ENCODE measurements at places on chromosomes 16 and 17.

DNA sequence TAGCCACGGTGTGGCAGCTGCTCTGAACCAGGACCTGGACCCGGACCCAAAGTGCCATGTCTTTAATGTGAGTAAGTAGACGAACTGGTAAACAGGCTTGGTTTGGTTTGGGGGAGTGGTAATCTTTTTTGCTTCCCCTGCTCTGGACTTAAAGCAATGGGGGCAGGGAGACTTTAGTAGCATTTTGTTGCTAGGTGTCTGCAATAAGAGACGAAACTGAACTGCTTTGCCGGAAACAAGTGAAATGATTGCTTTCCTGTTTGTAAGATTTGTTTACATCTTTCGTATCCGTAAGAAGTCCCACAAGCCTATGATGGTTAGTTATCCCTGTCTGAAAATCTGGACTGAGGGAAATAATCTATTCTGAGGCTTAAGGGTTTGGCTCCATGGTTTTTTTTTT, 21.5 kb downstream of the PRCD start:
- DNase-seq: no peak

DNA sequence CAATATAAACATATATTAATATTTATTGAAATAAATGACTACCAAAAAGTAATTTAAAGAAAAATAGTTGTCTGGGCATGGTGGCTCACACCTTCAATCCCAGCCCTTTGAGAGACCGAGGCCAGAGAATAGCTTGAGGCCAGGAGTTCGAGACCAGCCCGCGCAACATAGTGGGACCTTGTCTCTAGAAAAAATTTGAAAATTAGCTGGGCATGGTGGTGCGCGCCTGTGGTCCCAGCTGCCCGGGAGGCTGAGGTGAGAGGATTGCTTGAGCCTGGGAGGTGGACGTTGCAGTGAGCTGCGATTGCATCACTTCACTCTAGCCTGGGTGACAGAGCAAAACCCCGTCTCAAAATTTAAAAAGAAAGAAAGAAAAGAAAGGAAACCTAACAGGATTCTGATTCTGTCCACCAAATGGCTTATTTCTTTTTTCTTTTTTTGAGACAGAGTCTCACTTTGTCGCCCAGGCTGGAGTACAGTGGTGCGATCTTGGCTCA, 3.4 kb upstream of the BPTF start:
- DNase-seq: no peak

- no peak for DNase-seq
Measured at GRCh38 chr17:18360518-18360917, 2.8 kb downstream of the SHMT1 start.

DNA sequence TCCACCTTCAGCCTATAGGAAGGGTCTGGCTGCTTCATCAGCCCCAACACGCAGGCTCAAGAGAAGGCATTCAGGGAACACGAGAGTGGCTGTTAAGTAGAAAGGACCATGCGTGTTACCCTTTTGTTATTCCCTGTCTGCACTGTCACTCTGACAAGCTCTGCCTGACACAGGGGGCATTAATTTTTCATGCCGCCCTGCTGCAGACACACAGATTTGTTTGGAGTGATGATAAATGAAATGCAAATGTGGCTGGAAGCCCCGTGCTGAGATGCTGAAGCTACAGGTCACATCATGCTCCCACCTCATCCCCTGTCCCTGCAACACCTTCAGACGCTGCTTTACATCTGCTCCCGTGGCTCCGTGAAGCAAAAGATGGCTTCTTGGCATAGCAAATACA, 97.7 kb downstream of the USP31 start:
- DNase-seq: no peak

- no peak for DNase-seq
Measured at GRCh38 chr16:84563786-84564420, 54.0 kb downstream of the COTL1 start.

- no peak for DNase-seq
Measured at GRCh38 chr17:3005696-3006095, 57.7 kb downstream of the OR1D5 start.

GRCh38 chr16:89765292-89765830, 44.0 kb downstream of the ZNF276 start:
- no peak for DNase-seq

DNA sequence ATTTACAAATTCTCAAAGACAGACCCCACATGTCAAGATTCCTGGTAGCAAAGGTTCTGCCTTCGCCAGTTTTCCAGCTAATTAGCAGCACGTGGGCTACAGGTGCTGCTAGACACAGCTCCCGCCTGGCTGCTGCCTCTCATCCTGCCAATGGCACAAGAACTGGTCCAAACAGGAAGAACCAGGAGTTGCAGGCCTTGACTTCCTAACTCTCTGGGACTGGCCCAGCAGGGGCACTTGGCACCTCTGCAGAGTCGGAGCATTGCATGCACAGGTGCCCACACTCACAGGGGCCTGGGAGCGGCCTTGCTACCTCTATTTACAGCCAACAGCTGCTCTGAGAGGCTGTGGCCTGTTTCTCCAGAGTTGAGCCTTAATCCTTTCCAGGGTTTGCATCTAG, 39.6 kb downstream of the TK2 start:
- DNase-seq: no peak

DNA sequence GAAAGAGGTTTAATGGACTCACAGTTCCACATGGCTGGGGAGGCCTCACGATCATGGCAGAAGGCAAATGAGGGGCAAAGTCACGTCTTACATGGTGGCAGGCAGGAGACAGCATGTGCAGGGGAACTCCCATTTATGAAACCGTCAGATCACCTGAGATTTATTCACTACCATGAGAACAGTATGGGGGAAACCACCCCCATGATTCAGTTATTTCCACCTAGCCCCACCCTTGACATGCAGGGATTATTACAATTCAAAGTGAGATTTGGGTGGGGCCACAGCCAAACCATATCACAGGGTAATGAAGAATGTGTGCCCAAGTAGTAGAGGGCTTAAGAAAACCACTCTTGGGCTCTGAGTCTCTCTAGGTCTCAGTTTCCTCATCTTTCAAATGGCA, 85.1 kb downstream of the PRKCB start:
- no peak for DNase-seq

- peak; percentile 92 for DNase-seq
Measured at GRCh38 chr17:42798383-42799380, at the start of the genes CNTD1 and COA3. CNTD1 (plus strand) TSS chr17:42798861; CDS start chr17:42799068, 207 bp downstream. COA3 (minus strand) TSS chr17:42798704; CDS start chr17:42798681, 23 bp downstream.

DNA sequence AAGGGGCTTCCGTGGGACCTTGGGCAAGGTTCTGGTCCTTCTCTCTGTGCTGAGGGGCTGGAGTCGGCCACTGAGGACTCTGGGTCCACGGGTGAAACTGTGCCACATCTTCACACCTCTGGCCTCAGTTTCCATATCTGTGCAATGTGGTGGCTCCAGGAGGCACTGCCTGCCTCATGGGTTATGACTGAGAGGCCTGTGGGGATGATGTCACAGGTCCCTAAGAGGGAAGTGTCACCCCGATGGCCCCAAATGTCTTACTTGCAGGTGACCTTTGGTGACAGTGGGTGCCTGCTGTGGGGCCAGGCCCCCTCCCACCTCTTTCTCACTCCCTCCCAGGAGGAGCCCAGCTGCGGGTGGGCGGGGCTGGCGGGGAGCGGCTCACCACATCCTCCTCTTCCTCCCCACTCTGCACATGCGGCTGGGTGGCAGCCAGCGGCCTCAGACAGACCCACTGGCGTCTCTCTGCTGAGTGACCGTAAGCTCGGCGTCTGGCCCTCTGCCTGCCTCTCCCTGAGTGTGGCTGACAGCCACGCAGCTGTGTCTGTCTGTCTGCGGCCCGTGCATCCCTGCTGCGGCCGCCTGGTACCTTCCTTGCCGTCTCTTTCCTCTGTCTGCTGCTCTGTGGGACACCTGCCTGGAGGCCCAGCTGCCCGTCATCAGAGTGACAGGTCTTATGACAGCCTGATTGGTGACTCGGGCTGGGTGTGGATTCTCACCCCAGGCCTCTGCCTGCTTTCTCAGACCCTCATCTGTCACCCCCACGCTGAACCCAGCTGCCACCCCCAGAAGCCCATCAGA, at the start of gene IL21R:
Gene IL21R, plus strand, starts transcription at position 407 of the 801 bp plus-strand sequence. CDS start 27,898 bp downstream, outside the sequence.
- DNase-seq: peak; percentile 78

DNA sequence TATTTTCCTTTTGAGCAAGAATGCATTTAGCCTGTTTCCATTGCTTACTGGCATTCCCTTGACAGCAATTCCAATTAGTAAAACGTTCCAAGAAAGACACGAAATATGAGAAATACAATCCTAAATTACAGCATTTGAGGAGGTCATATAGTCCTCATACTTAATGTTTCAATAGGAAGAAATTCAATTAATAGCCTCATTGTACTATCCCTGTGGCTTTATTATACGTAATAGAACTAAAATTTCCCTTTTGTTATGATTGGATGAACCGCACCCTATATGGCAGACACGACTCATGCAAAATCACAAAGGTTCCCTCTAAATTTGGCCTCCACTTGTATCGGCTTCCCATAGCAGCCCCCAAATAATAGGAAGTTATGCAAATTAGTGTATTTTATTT, 291.7 kb downstream of the CEP112 start:
- DNase-seq: no peak

GRCh38 chr16:22329199-22329695, 32.0 kb downstream of the POLR3E start:
- DNase-seq: no peak

GRCh38 chr17:82065193-82065637, 389 bp downstream of the DUS1L start:
- no peak for DNase-seq

DNA sequence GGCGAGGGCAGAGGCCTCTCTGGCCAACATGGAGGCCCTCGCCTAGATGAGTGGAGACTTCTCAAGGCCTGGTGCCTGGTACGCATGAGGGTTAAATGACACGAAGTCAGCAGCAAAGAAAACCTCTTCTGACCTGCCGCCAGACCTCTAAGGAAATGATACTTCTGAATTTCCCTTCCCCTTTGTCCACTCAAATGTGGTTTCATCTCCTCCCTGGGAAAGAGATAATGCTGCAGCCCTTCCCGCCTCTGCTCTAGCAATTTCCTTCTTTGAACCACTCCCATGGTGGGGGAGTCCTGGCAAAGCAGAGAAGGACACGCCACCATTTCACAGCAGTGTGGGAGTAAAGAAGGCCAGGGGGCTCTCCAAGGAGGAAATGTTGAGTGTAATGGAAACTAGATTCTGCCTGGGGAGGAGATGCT, 65.7 kb upstream of the BCAR1 start:
- peak; percentile 63 for DNase-seq

GRCh38 chr16:26344976-26345375, 653.2 kb downstream of the HS3ST4 start:
- DNase-seq: no peak

DNA sequence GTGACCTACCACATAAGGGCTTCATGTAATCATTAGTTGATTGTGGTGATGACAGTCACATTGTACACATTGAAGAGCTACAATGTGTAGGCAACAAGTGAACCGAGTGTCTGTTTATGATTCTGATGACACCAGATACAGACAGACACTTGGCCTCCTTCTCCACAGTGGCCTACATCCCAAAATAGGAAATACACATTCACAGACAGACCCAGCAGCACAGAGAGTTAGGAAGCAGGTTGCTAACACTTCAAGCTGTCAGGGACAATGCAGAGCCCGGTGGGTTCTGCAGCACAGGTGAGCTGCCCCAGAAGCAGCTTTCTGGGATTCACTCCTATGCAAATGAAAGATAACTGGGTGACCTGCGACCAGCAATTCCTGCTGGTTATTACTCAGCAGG, 72.2 kb downstream of the CDH11 start:
- no peak for DNase-seq

- DNase-seq: no peak
Measured at GRCh38 chr17:1953831-1954230, 71.3 kb downstream of the RTN4RL1 start.

DNA sequence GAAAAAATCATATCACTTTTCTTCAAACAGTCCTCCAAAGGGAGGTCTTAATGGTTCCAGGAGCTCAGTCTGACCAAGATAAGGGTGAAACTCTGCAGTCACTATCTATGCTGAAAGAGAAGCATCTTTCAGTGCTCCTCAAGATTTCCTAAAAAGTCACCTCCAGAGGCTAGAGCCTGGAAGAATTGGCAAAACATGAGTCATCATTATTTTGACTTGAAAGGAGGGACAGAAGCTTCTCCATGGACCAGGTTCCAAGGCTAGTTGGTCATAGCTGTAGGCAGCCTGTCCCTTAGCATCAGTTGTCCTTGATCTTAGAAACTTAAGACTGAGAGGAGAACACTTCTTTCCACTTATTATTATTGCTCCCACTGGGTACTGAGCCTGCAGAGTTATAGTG, 219.0 kb upstream of the ASIC2 start:
- no peak for DNase-seq

- DNase-seq: no peak
Measured at GRCh38 chr16:8572919-8573724, 17.2 kb downstream of the TMEM114 start.

- no peak for DNase-seq
Measured at GRCh38 chr17:6914711-6915110, 81.1 kb upstream of the ALOX12 start.

- DNase-seq: no peak
Measured at GRCh38 chr17:66526827-66527226, 224.4 kb downstream of the PRKCA start.

GRCh38 chr17:61986898-61987297, 59.1 kb upstream of the INTS2 start:
- no peak for DNase-seq

GRCh38 chr16:87474566-87474996, 18.2 kb downstream of the ZCCHC14 start:
- no peak for DNase-seq

GRCh38 chr16:85735946-85736345, 14.9 kb downstream of the C16orf74 start:
- DNase-seq: no peak

- no peak for DNase-seq
Measured at GRCh38 chr17:29763273-29763672, 140.6 kb upstream of the CORO6 start.

DNA sequence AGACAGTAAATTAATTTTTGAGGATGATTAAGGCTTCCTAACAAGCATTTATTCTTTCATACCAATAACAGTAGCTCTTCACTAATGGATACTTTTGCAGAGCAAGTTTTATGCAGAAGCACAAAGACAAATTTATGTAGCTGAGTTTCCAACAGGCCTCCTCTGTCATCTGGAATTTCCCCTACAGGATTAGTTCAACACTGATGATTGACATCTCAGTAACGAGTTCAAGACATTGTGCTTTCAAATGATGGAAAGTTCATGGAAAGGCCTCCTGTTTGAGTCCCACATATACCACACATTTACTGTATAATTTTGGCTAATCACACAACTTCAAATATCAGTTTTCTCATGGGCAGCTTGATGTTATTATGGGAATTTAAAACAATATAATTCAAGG, 40.6 kb downstream of the ABCA10 start:
- DNase-seq: no peak

DNA sequence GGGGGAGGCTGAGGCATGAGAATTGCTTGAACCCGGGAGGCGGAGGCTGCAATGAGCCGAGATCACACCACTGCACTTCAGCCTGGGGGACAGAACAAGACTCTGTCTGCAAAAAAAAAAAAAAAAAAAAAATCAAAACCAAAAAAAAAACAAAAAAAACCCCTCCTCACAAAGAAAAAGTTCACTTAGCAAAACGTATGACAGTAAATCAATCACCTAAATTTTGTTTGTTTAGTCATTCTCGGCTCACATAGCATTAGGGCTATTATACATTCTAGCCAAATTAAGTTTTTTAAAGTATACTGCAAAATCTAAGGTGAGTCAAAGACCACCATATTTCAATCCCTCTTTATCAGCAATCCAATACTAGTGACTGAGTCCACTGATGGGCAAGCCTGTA, 5.7 kb downstream of the ZNF652 start:
- DNase-seq: no peak
